ENCODE measurements at places on chromosomes 4 and X. TPM values are rescaled to one million over a fixed set of nuclear protein-coding genes. Genes with fewer than 3 reads are reported as not detected.

Gene CCNG2
- 28.5 TPM for total RNA-seq

DNA sequence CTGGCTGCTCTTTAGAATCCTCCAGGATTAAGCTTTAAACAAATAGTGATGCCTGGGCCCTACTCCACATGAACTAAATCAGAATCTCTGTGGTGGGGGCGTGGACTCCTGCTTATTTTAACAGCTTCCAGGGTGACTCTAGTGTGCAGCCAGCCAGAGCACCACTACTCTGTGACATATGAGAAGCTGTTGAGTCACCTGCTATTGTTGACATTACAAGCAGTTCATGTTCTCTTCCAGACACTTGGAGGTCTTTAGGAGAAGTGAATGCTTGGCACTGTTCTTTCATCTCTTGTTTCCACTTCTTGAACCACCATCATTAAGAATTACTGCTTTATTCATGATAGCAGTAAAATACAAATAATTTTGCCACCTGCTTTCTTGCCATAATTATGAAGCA is 426 bp upstream of the C4orf51 start:
- DNase-seq, result peak; percentile 71

DNA sequence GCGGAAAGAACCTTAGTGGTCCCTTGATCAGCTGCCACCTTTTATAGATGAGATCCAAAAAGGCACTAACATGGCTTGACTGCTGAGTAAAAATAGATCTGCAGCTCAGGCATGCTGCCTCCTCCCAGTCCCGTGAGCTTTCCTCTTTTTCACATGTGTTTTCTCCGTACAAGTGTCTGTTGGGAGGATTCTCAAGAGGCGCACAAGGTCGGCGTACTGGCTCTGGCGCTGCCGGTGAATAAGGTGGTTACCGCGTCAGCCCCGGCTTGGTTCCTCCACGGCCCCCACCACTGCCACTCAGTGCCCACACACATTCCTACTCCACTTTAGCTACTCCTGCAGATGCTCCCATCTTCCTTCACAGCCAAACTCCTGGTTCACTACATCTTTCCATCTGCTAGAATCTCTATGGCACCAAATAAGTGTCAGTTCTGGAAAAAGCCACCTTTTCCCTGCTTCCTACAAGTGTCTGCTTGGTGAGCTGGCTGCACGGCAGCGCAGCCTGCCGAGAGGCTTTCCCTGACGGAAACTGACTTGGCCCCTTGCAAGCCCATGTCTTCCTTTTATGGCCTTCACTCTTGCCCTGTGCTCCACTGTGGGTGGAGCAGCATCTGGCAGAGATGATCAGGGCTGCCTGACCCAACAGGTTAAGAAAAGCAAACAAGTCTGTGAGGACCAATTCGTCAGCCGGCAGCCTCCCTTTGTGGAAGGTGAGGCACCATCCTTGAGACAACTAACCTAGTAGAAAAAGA is 99.8 kb downstream of the KLHL8 start:
- peak; percentile 83 for DNase-seq

- no peak for DNase-seq
Measured at GRCh38 chr4:126568652-126569570, 1063.8 kb upstream of the INTU start.

- DNase-seq, result no peak
Measured at GRCh38 chr4:61545902-61546480, 345.9 kb downstream of the ADGRL3 start.

Gene TEX13B
- not detected for total RNA-seq

GRCh38 chrX:143058120-143058519 is 32.4 kb downstream of the SPANXN4 start:
- DNase-seq, result no peak

Gene FATE1
- not detected for total RNA-seq

Gene EDA2R
- 30.3 TPM for total RNA-seq

Gene FABP2
- total RNA-seq, result not detected

Gene SERPINA7
- not detected for total RNA-seq

DNA sequence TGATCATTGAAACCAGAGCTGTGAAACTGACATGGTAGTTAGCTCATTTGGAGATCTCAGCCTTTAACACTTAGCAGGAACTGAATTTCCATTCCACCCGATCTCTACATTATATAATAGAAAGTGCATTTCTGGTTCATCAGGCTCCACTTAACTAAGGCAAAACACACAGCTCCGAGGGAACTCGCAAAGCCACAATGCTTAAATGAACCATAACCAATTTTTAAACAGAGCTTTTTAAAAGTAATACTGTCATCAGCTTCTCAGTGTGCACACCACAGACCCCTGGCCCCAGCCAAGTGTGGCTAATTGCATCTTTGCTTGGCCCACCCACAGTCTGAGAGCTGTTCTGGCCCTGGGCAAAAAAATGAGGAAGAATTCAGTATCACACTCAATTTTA is 66.1 kb downstream of the DCHS2 start:
- no peak for DNase-seq

GRCh38 chrX:154317391-154317995 is 21.9 kb downstream of the TKTL1 start:
- peak; percentile 31 for DNase-seq

Gene MAGEE1
- total RNA-seq, result 0.47 TPM

Gene SATL1
- not detected for total RNA-seq

GRCh38 chr4:44522761-44523445 is 74.3 kb upstream of the KCTD8 start:
- no peak for DNase-seq

GRCh38 chrX:97787849-97788248 is 904.1 kb downstream of the RPA4 start:
- DNase-seq, result no peak

Gene TRPC5OS
- total RNA-seq, result not detected

- DNase-seq, result peak; percentile 54
Measured at GRCh38 chr4:154928640-154929257, 147.7 kb downstream of the RBM46 start.

DNA sequence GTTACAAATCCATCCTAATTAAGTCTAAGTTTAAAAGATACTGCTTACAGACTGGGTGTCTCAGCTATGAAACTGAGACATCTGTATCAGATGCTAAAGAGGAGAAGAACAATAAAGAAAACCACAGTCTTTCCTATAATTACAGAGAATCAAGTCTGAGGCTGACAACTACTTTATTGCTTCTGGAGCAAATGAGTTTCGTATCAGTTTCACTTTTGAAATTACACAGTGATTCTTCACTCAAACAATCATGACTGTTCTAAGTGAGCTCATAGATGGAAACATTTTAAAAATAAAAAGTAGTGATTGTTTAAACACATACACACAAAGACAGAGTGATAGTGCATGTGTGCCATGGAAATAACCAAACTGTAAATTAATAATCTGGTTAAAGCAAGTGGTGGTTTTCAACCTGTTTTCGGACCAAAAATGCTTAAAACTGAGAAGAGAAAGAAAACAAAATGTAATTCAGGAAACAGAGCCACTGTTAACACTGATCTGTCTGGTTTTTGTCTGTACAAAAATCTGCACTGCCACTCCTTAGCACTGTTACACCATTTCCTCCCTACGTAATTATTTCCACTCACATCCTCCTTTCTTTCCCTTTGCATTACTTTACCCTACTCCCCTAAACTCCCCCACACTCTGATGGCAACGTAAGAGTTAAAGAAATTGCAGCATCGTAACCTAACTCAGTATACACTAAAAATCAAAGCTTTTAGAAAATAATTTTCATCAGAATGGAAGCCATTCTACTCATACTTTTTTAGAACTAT is 12.5 kb downstream of the RFC1 start:
- DNase-seq, result peak; percentile 55

DNA sequence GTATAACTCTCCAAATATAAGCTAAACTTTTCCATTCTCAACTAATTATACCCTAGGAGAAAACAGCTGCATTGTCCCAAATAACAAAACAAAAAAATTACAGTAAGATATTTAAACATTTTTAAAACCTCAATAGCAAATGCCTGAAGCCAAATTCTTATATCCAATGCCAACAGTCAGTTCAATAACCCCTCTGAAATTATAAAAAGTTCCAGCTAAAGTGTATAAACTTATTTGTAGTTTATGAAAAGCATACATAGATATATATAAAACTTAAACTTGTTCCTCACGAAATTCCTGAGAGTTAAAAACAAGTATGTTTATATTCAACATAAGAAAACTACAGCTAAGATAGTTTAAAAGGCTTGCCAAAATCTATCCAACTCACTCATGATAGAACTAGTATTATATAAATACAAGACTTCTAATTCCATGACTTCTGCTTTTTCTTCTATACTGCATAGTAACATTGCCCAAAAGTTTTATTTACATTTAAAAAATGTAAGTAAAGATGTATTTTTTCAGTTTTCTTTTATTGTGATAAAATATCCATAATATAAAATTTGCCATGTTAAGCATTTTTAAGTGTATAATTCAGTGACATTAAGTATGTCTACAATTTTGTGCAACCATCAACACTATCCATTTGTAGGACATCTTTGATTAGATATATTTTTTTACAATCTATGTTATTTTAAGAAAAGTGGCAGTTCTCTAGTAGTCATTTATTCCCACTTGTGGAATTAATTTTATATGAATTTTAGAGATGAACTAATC is 72.8 kb downstream of the PPA2 start:
- DNase-seq, result no peak

Gene RNF128
- total RNA-seq, result 0.17 TPM

Gene SUPT20HL2
- not detected for total RNA-seq

Gene P2RY8
- total RNA-seq, result not detected

GRCh38 chrX:51837921-51838320 is 55.5 kb upstream of the MAGED1 start:
- DNase-seq, result peak; percentile 27

DNA sequence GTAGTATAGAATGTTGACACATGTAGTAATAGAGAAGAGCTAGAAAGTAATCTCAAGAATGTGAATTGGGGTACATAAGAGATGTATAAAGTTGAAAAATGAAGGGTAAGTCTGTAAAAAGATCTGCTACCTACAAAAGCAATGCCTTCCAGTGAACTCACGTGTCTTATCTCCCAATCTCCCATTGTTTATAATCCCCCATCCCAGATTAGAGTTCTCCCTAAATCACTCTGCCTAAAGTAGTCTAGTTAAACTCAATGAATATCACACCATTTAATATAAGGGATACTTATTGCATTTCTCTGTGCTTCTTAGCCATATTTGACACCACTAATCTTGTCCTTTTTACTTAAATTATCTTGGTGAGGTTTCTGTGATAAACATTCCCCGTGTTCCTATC is 6.6 kb downstream of the TECRL start:
- DNase-seq, result no peak

Gene USP38
- total RNA-seq, result 19.4 TPM

DNA sequence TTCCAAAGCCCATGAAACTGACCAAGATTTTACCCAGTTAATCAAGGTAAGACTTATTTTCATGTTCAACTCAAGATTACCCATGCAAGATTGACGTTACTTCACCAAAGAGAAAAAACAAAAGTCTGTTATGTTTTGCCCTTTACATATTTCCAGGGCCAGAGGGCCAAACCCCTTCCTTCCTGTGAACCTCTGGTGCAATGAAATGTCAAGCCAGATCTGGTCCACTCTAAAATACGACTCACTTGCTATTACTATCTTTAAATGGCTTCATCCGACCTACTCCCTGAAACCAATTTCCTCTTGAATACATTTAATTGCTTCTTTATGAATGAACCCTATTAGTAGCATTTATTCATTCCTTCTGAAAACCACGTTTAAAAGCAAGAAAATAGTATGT is 33.0 kb downstream of the TSPAN5 start:
- DNase-seq, result peak; percentile 13

GRCh38 chr4:3436048-3436797 is 5.5 kb upstream of the HGFAC start:
- DNase-seq, result peak; percentile 36

DNA sequence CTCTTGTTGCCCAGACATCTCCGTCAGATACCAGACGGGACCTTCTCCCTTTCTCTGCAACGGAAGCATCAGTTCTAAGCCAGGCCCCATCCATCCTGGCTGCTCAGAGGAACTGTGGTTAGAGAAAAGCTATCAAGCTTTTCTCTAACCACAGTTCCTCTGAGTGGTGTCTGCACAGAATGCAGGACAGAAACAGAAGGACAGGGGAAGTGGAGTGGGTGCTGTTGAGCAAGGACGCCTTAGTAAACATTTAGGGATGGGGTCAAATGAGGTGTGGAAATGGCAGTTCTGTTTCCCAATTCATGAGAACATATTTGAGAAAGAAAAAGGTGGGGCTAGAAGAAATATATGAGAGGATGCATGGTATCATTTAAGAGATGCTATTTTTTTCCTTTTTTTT is 283.8 kb downstream of the CRLF2 start:
- DNase-seq, result no peak

Gene ANKRD37
- 4.4 TPM for total RNA-seq

DNA sequence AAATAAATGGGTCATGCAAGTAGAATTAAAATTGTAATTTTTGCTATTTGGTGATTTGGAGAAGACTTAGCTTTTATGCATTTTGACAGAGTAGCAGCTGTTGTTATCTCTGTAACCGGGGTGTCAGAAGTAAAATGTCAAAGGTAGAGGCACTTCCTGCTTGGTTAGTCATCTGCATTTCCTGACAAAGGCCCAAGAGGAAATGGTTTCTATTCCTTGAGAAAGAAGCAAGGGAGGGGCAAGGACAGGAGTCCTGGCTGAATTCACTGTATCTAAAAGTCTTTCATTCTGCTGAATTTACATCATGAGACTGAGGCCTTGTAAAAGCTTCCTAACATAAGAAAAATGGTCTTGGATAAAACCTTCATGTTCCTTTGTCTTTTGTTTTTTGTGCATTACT is 550.9 kb upstream of the BOD1L1 start:
- peak; percentile 65 for DNase-seq

Gene CCKAR
- not detected for total RNA-seq

Gene SLC4A4
- total RNA-seq, result not detected

- DNase-seq, result no peak
Measured at GRCh38 chr4:86346320-86346719, 13.5 kb downstream of the MAPK10 start.

Data from MCF 10A (cell line).